ENCODE measurements at places on chromosomes 12 and 14.

DNA sequence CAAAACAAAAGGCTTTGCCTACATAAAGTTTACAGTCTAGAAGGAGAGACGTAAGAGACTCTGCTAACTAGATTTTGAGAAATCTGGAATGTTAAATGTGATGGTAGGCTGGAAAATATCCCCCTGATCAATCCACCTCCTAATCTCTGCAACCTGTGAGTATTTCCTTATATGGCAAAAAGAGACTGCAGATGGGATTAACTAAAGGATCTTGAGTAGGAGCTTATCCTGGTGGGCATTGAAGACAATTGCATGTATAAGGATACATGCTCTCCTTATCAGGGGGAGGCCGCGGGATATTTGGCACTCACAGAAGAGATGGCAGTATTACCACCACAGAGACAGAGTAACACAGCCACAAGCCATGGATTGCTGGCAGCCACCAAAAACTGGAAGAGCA, 95.2 kb downstream of the EGLN3 start:
- no peak for DNase-seq

DNA sequence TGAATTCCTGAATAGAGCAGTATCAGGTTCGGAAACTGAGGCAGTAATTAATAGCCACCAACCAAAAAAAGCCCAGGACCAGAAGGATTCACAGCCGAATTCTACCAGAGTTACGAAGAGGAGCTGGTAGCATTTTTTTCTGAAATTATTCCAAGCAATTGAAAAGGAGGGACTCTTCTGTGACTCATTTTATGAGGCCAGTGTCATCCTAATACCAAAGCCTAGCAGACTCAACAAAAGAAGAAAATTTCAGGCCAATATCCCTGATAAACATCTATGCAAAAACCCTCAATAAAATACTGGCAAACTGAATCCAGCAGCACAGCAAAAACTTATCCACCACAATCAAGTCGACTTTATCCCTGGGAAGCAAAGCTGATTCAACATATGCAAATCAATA, 202.3 kb upstream of the SLC16A7 start:
- DNase-seq = no peak

- DNase-seq = no peak
Observed at GRCh38 chr12:128661226-128661569, 162.6 kb downstream of the SLC15A4 start.

DNA sequence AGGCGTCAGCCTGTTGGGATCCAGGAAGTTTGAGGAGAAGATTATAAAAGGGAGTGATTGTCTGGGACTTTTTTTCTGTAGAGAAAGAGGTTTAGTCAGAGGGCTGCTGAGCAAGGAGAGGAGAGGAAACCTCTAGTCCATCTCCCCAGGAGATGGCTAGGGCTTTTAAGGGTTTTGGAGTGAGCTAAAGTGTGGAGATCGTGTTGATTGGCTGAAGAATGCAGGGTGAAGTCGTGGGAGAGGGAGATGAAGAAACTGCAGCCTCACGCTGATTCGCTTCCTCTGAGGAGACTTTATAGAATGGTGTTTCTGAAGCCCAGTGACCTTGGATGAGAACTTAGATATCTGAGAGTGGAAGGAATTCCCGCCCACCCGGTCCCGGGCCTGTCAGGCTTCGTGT, 193.7 kb upstream of the PWP1 start:
- DNase-seq = no peak
